IPS DF 6.9 (cell line): ENCODE measurements at places on chromosomes 1 and 21.

DNA sequence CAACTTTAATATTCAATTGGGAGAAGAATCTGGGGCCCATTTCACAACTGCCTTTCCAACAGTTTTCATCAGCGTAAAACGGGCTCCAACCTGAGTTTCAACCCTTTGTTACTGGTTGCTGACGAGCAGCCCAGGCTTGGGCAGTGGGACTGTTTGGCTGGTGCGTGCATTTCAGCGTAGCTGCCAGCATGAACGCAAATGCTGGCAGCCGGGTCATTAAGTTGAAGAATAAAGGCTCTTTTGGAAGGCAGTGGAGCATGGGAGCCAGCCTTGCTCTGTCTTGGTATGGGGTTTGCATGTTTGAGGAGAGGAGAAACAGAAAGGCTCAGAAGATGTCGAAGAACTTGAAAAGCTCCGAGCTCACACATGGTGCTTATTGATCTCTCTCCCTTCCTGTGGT lies 40.7 kb downstream of the WDR3 start:
- no peaks in the 10 kb centered on the region for H3K27me3 ChIP-seq
- no peaks in the 10 kb centered on the region for H3K36me3 ChIP-seq
- H3K27ac ChIP-seq = no peak overlapping the region
- DNase-seq = no peak
- no peaks in the 10 kb centered on the region; the same call in 1 of the 2 replicates for H3K4me1 ChIP-seq

- DNase-seq = no peak
- H3K4me3 ChIP-seq = no peak overlapping the region
- H3K27me3 ChIP-seq = no peaks in the 10 kb centered on the region
- no peak overlapping the region for H3K27ac ChIP-seq
- no peaks in the 10 kb centered on the region for H3K36me3 ChIP-seq
Measured at GRCh38 chr21:26412885-26413284, 160.2 kb downstream of the CYYR1 start.

- DNase-seq = no peak
- peaks cover 1% of the 10 kb centered on the region; the same call in 1 of the 2 replicates for H3K4me1 ChIP-seq
Measured at GRCh38 chr1:206581571-206581981, 30.7 kb downstream of the EIF2D start.

DNA sequence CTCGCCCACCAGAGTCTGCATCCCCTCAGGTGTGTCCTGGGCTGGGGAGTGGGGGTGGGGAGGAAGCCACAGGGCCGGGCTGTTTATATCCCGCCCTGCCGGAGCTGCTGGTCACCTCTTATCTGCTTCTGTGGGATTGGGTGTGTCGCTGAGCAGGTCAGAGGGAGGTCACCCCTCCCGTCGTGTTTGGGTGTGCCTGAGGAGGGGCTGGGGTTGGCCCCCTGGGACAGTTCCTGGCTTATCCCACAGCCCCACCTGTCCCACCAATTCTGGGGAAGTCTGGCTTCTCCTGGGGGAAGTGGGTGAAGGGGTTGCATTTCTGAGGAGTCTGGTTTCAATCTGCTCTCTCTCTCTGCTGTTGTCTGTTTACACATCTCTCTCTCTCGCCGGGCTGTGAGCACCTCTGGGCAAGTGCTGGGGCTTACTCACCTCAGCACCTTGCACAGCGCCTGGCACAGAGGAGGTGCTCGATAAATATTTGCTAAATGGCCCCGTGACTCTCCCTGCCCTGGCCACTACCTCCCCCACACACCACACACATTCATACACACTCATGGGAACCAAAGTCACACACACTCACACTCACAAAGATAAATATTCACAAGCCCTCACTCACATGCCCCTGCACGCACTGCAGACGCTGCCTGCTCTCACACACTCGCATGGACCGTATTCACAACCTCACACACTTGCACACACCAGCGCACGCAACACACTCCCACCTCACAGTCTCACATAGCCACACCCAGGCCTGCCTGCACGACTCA lies 8.3 kb downstream of the ELF3 start:
- H3K4me3 ChIP-seq = no peak overlapping the region
- no peak overlapping the region for H3K27ac ChIP-seq
- H3K36me3 ChIP-seq = peaks cover 3% of the 10 kb centered on the region; the same call in 1 of the 2 replicates
- H3K4me1 ChIP-seq = peaks cover 8% of the 10 kb centered on the region

DNA sequence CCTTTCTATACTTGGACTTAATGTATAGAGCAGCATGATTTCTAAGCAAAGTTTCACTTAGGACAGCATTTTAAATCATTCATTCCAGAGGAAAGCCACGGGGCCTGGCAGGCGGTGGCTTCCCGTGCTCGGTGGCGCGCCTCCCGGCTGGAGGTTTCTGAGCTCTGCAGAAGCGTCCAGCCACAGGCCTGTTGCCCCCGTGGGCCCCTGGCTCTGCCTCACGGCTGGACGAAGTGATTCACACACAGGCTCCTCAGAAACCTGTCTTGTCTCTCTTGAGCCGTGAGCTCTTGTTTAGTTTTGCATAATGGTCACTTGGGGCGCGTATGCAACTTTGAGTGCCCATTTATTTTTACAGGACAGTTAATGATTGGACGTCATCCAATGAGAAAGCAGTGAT lies 22.1 kb upstream of the DIP2A start:
- H3K4me3 ChIP-seq = no peak overlapping the region
- no peak for DNase-seq
- H3K27ac ChIP-seq = no peak overlapping the region
- peaks cover 24% of the 10 kb centered on the region for H3K36me3 ChIP-seq
- no peaks in the 10 kb centered on the region for H3K4me1 ChIP-seq

DNA sequence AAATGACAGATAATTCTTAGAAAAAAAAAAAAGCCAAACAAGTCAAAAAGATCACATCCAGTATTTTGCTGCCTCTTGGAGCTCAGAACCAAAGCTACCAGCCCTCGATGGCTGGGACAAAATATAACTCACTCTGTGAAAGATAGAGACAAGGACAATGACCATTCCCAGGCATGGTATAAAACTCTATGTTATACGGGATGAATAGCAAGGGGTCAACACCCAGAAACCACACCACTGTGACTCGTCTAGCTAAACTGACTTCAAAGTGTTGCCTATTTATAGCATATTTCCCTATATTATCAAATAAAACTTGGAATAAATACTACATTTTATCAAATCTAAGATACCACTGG lies 10.1 kb downstream of the TMEM63A start:
- DNase-seq = no peak
- H3K4me3 ChIP-seq = no peak overlapping the region
- H3K36me3 ChIP-seq = peaks cover 21% of the 10 kb centered on the region; the same call in 1 of the 2 replicates
- no peak overlapping the region for H3K27ac ChIP-seq
- no peaks in the 10 kb centered on the region for H3K27me3 ChIP-seq
- no peaks in the 10 kb centered on the region for H3K4me1 ChIP-seq

GRCh38 chr1:166910396-166910994 lies 34.4 kb upstream of the TADA1 start:
- no peaks in the 10 kb centered on the region; the same call in 1 of the 2 replicates for H3K4me1 ChIP-seq
- no peaks in the 10 kb centered on the region for H3K27me3 ChIP-seq
- DNase-seq = peak; percentile 87
- H3K4me3 ChIP-seq = no peak overlapping the region

DNA sequence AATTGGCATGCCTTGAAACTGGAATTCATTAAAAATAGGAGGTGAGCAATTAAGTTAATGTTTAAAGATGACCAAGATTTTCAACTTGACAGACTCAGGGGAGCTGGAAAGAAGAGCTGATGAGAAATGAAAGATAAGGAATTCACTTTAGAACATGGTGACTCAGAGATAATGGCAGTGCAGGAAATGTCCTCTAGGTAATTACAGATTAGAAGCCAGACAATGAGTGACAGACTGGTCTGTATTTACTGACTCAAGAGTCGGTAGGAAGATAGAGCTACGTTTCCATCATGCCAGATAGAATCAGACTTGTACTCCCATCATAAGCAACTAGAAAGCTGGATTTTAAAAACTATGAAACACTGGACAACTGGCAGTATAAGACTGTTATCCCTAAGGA lies 151.6 kb downstream of the AJAP1 start:
- DNase-seq = no peak
- no peak overlapping the region for H3K4me3 ChIP-seq
- no peak overlapping the region for H3K27ac ChIP-seq
- no peaks in the 10 kb centered on the region for H3K36me3 ChIP-seq

- H3K4me3 ChIP-seq = no peak overlapping the region
- no peaks in the 10 kb centered on the region for H3K4me1 ChIP-seq
- H3K27me3 ChIP-seq = no peaks in the 10 kb centered on the region
Measured at GRCh38 chr1:201408176-201408833, 9.2 kb upstream of the LAD1 start.

- peaks cover 3% of the 10 kb centered on the region; the same call in 1 of the 2 replicates for H3K27me3 ChIP-seq
- peak overlapping the region; percentile 49; the same call in 1 of the 2 replicates for H3K4me3 ChIP-seq
- no peak overlapping the region for H3K27ac ChIP-seq
Measured at GRCh38 chr1:218346391-218347204, 1.5 kb downstream of the TGFB2 start.

DNA sequence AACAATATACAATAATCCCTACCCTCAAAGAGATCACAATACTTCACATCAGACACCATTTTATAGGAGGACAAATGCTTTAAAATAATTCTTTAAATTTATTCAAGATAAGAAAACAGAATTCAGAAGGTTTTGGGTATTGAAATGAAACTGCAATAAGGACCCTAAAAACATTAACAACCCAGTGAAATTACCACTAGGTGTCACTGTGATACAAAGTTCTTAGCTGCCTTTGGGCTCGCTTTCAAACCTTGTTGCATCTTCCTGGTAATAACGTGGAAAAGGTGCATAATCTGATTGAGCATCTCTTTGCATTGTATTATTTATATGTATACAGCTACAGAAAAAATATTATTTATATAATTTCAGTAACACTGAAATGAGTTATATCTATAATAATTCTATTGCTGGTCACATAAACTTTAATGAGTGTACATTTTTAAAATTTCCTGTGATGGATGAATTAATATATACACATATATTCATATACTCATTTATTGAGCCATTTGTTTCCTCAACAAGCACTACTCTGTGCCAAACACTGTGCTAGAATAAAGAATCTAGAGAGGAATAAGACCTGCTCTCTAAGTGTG lies 185.2 kb downstream of the FAF1 start:
- H3K4me1 ChIP-seq = no peaks in the 10 kb centered on the region
- no peaks in the 10 kb centered on the region for H3K27me3 ChIP-seq
- peak; percentile 29 for DNase-seq
- no peak overlapping the region for H3K4me3 ChIP-seq

- no peak overlapping the region for H3K27ac ChIP-seq
- no peaks in the 10 kb centered on the region for H3K4me1 ChIP-seq
- no peaks in the 10 kb centered on the region for H3K36me3 ChIP-seq
Measured at GRCh38 chr1:181391301-181391900, 91.9 kb upstream of the CACNA1E start.

GRCh38 chr1:219917281-219917680 lies 11.1 kb downstream of the SLC30A10 start:
- H3K4me3 ChIP-seq = no peak overlapping the region
- no peaks in the 10 kb centered on the region for H3K4me1 ChIP-seq
- no peaks in the 10 kb centered on the region for H3K36me3 ChIP-seq
- no peak overlapping the region for H3K27ac ChIP-seq

DNA sequence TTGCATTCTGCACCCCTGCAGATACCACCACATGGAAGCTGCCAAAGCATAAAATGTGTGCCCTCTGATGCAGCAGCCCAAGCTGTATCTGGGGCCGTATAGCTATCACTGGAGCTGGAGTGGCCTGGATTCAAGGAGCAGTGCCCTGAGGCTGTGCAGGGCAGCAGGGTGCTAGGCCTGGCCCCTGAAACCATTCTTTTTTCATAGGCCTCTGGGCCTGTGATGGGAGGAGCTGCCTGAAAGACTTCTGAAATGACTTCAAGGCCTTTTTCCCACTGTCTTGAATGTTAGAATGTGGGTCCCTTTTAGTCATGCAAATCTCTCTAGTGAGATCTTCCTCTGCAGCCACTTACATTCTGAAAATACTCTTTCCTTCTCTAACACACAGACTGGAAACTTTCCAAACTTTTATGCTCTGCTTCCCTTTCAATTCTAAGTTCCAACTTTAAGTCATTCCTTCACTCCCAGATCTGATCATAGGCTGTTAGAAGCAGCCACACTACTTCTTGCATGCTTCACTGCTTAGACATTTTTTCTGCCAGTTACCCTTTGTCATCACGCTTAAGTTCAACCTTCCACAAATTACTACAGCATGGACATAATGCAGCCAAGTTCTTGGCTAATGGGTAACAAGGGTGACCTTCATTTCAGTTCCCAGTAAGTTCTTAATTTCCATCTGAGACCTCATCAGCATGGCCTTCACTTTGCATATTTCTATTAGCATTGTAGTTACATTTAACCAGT lies 42.4 kb downstream of the DRAM2 start:
- H3K27ac ChIP-seq = no peak overlapping the region
- no peak for DNase-seq
- H3K4me3 ChIP-seq = no peak overlapping the region

DNA sequence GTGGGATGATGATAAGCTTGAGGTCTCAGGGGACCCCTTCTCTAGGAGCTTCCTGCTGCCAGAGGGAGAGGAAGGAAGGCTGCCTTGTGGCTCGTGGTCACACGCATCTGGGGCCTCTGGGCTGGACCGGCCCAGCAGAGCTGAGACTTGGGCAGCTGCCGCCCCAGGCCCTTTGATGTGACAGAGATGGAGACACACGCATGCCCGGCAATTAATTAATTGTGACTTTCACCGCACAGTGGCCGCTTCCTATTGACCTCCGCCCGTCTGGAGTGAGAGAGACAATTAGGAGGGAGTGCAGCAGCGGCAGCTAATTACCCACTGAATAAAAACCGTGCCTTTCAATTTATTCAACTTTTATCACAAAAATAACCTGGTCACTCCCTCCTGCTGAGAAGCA lies 16.6 kb upstream of the C1QA start:
- H3K27ac ChIP-seq = no peak overlapping the region
- no peak overlapping the region for H3K4me3 ChIP-seq
- H3K4me1 ChIP-seq = no peaks in the 10 kb centered on the region
- DNase-seq = no peak
- H3K36me3 ChIP-seq = no peaks in the 10 kb centered on the region
- H3K27me3 ChIP-seq = no peaks in the 10 kb centered on the region

DNA sequence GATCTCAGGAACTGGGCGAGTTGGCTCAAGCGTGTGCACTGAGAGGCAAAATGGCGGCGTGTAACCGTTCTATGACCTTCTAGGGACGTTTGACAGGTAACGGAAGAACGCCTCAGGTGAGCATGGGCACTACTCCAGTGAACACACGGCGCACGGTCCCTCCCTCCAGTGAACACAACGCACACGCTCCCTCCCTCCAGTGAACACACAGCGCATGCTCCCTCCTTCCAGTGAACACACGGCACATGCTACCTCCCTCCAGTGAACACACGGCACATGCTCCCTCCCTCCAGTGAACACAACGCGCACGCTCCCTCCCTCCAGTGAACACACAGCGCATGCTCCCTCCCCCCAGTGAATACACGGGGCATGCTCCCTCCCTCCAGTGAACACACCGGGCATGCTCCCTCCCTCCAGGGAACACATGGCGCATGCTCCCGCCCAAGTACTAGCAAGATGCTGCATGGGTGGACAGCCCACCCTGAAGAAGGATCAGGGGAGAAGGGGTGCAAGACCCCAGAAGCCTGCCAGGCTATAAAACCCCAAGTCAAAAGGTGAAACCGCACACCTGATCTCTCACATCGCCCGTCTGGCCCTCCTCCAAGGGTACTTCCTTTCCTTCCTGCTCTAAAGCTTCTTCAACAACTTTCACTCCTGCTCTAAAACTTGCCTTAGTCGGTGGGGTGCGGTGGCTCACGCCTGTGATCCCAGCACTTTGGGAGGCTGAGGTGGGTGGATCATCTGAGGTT lies 3.5 kb downstream of the C1orf159 start:
- 0 out of 2 replicates have a peak, but pooled peaks cover 3% of the 10 kb centered on the region for H3K36me3 ChIP-seq
- H3K4me1 ChIP-seq = peaks cover 3% of the 10 kb centered on the region; the same call in 1 of the 2 replicates
- H3K4me3 ChIP-seq = no peak overlapping the region
- no peak for DNase-seq
- H3K27me3 ChIP-seq = no peaks in the 10 kb centered on the region
